ENCODE measurements at places on chromosomes 5 and 9. TPM values are rescaled to one million over a fixed set of nuclear protein-coding genes. Genes with fewer than 3 reads are reported as not detected.

DNA sequence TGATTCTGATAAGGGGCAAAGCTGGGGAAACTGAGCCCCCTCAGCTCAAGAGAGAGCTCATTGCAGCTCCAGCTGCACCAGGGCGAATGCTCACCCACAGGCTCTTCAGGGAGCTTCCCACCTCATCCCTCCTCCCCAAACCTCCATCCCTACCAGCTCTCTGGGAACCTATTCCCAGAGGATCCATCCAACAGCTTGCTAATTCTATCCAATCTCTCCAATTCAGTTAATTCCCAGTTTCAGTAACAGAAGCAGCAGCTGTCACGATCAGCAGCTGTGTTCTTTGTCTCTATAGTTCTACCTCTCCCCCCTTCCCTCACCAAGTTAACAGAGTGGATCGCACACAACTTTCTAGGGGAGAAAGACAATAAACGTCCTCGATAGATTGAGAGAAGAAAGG lies 135.5 kb upstream of the EFNA5 start:
- DNase-seq: no peak
- no peak overlapping the region for H3K27ac ChIP-seq
- H3K4me1 ChIP-seq: peaks cover 23% of the 10 kb centered on the region
- H3K4me3 ChIP-seq: no peak overlapping the region
- H3K36me3 ChIP-seq: no peaks in the 10 kb centered on the region

The IL33 gene
- polyA plus RNA-seq: 2.9 TPM

The CFAP157 gene
- 0.43 TPM for polyA plus RNA-seq

DNA sequence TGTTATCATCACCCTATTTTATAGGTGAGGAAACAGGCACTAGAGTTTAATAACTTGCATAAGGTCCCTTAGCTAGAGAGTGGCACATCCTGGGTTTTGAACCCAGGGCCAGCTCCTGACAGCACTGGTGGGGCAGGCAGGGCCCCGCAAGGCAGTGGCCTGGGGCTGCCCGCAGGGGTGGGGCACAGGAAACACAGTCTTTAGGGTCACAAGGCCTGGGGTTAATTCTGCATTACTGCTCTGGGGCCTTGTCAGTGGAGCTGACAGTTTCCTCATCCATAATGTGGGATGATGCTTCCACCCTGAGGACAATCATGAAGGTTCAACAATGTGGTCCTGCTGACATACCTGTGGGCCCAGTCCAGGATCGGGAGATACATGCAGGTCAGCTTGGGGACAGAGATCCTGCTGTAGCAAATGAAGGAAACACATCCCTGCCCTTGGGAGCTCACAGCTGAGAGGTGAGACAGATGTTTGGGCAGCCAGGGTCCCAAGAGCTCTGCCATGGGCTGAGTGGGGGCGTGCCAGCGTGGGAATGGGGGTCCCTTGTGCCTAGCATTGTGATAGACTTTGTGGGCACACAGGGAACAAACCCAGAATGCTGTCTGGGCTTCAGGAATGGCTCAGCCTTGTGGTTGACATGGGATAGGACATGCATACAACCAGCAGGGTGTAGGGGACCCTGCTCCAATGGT lies 14.7 kb downstream of the FGF18 start:
- H3K4me3 ChIP-seq: no peak overlapping the region
- no peak overlapping the region for H3K27ac ChIP-seq
- DNase-seq: no peak
- H3K27me3 ChIP-seq: no peaks in the 10 kb centered on the region
- H3K36me3 ChIP-seq: no peaks in the 10 kb centered on the region
- H3K4me1 ChIP-seq: no peaks in the 10 kb centered on the region

The ABCA1 gene
- 6.8 TPM for polyA plus RNA-seq

DNA sequence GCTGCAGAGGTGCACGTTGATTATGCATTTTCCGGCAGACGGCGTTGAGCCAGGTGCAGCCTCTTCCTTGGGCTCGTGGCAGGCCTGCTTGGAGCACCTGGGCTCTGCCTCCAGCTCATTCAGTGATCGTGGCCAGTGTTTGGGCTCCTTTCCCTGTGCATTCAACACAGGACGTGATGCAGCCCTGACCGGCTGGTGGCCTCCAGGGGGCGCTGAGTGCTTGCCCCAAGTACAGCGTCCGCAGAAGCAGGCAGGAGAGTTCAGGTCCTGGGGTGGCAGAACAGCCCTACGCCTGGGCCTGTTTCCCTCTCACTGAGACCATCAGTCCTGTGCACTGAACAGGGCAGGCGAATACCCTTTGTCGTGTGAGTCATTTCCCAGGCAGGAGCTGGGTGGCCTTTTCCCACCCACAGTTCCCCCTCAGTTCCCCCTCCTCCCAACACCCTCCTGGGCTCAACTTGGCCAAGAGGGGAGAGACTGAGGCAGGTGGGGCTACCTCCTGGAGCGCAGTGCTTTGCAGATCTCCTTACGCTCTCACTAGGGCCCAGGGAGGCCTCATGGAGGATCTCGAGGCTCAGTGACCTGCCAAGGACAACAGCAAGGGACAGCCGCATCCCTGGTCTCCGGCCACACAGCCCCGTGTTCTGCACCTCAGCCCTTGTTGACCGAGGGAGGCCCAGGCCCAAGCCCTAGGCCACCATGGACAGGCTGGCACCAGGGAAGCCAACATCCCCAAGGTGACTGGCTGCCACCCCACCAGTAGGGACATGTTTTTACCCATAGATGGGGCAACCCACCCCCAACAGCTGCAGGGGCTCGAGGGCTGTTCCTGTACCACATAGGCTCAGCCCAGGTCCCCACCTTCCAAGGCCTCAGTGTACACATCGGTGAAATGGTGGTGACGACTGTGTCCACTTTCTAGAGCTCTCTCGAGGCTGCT lies 52.9 kb downstream of the LRSAM1 start:
- peak; percentile 83 for DNase-seq
- H3K4me3 ChIP-seq: no peak overlapping the region
- peaks cover 57% of the 10 kb centered on the region for H3K36me3 ChIP-seq
- H3K27me3 ChIP-seq: no peaks in the 10 kb centered on the region

The SPATA31A1 gene
- polyA plus RNA-seq: not detected

The HACD4 gene
- 2.7 TPM for polyA plus RNA-seq

The SPARC gene
- 20,092 TPM for polyA plus RNA-seq

The MEF2C gene
- 3.2 TPM for polyA plus RNA-seq

- DNase-seq: no peak
- H3K4me3 ChIP-seq: no peak overlapping the region
- no peaks in the 10 kb centered on the region for H3K36me3 ChIP-seq
- no peaks in the 10 kb centered on the region for H3K4me1 ChIP-seq
These were observed 23.9 kb downstream of the GFI1B start for GRCh38 chr9:133002147-133003070.

Measured in GM23248 (cell line).